Stimulated activated CD8-positive, alpha-beta memory T cell treated with anti-CD3 and anti-CD28 coated beads, Interleukin-15, amount 100 ng/mL, for 1 hour (primary cell): ENCODE measurements at places on chromosomes 2 and 18.

GRCh38 chr2:204947405-204947804 lies 402.1 kb downstream of the PARD3B start:
- no peak for DNase-seq

DNA sequence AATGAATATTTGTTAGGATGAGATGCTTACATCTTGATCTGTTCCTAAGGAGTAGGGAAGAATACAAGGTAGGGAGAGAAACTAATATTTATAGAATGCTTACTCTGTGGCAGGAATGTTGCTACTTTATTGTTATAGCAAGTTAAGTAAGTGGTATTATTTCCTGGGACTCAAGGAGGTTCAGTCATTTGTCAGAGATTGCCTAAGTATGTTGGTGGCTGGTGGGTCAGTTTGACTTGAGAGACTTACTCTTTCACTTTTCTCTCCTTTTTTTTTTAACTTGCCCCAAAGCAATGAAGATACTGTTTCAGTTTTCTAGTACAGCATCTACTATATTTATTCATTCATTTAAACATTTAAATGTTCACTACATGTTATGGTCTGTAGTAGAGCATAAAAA lies 209.2 kb upstream of the STON1 start:
- no peak for DNase-seq

DNA sequence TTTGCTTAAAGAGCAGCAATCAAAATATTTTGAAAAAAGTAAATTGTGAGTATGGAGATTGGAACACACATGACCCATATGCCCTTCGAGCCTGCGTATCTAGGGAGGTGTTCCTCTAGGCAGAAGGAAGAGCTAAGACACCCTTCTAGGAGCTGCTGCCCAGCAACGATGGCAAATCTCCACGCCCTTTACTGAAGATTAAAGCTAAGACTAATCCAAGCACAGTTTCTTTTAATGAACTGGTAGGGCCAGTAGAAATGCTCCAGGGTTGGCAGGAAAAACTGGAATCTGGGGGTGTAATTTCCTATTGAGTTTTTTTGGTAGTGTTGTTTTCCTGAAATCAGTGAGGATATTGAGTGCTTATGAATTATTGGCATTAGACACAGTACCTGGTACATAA lies 712 bp upstream of the SERPINB13 start:
- no peak for DNase-seq

GRCh38 chr2:41326851-41327250 lies 721.0 kb upstream of the PKDCC start:
- no peak for DNase-seq

- DNase-seq = no peak
Observed at GRCh38 chr2:113770929-113771328, 14.5 kb upstream of the SLC35F5 start.

GRCh38 chr2:31239593-31240177 lies 5.7 kb downstream of the EHD3 start:
- DNase-seq = no peak

DNA sequence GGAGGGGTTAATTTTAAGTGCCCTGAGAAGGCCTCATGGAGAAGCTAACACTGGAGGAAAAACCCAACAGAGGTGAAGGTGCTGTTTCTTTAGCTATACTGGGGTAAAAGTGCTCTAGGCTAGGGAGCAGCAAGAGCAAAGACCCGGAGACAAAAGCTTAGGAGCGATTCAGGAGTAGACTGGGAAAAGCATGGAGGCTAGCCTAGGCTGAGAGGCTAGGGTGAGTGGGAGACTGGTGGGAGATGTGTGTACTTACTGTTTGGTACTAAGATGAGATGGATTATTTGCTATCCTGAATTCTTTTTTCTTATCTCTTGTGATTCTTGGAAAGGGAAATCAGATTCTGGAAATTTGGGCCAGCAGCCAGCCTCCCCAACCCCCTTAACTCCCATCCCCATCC lies 2.0 kb downstream of the GIGYF2 start:
- DNase-seq = no peak

- no peak for DNase-seq
Observed at GRCh38 chr2:121355488-121355887, 70.5 kb upstream of the TFCP2L1 start.

DNA sequence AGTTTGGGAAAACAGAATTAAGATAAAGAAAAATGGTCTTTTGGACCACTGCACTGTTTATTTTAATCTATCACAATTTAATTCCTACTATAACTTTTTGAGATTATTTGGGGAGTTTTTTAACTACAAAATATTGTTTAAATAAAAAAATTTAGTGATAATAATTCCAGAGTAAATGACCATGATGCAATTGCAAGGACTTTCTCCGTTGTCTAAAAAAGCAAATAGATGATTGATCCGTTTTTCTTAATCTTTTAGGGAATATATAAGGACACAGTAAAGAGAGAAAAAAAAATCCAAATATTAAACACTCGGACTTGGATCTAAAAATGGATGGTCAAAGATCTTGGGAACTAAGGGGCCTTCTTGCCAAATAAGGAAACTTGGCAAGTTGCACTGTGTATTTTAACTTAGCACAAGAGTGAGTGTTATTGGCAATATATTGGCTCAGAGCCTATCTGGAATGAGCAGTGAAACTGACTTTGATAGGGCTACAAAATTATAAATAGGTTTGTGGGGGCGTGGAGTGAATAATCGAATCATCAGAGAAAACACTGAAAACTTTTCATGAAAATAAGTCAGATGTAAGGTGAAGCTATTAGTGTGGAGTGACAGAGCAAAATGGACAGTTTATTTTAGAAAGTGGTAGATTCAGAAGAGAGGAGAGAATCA lies 2.0 kb downstream of the MAP3K20 start:
- DNase-seq = no peak

GRCh38 chr2:17892770-17893534 lies 14.5 kb downstream of the KCNS3 start:
- no peak for DNase-seq
